ENCODE measurements at places on chromosomes 2 and 18.
A peak's percentile ranks its signal among the peaks of the same experiment; 100 is the strongest.

GRCh38 chr2:100437751-100438150 is 20.3 kb upstream of the CHST10 start:
- DNase-seq, result no peak

DNA sequence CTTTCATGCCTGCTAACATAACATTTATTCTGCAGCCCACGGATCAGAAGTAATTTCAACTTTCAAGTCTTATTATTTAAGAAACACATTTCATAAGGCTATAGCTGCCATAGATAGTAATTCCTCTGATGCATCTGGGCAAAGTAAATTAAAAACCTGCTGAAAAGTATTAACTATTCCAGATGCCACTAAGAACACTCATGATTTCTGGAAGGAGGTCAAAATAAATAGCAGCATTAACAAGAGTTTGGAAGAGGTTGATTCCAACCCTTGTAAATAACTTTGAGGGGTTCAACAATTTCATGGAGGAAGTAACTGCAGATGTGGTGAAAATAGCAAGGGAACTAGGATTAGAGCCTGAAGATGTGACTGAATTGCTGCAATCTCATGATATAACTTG is 77.6 kb downstream of the CCDC148 start:
- DNase-seq, result no peak

- no peak for DNase-seq
Observed at GRCh38 chr18:59308938-59309260, 9.6 kb downstream of the CPLX4 start.

DNA sequence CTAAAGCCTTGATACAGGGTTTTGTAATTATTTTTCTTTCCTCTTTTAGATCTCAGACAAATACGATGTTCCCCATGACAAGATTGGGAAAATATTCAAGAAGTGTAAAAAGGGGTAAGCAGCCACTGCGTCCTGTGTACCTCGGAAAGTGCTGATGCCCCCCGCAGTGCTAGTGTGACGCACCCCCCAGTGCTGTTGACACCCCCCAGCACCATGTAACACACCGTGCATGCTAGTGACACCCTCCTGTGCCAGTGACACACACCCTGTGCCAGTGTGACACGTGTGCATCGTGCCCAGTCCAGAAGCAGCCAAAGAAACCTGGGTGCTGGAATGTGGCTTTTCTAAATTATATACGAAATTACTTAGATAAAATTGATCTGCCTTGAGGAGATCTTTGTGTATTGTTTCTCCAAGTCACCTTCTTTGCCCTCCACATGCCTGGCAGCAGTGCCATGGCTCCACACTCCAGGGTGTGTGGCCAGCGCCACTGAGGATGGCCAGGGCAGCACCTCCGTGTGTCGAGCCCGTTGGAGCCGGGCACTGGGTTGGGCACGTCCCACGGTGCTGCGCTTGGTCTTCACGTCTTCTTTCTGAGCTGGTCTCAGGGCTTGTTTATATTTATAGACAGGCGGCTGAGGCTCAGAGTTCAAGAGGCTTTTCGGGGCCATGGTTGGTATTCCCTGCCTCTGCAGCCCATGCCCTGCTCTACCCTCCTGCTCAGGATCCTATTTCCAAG is 44.3 kb upstream of the KLF11 start:
- no peak for DNase-seq

GRCh38 chr2:4873876-4874593 is 818.1 kb upstream of the SOX11 start:
- no peak for DNase-seq

GRCh38 chr2:23157812-23158211 is 227.2 kb upstream of the KLHL29 start:
- no peak for DNase-seq

DNA sequence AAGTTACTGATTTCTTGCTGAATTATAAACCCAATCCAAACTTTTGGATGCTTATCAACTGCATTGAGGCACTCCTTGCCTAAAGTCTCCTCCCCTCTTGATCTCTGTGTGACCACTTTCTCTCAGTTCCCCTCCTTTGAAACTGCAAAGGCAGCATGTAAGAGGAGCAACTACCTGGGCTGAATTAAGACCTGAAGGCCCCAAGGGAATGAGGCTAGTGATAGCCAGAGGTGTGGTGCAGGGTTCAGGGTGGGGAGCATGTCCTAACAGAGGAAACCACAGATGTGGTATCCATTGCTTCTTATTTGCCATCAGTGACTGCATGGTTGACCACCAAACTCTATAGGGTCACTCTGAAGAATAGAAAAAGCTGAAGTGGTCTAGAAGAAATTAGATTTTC is 557.9 kb downstream of the TNS1 start:
- no peak for DNase-seq

DNA sequence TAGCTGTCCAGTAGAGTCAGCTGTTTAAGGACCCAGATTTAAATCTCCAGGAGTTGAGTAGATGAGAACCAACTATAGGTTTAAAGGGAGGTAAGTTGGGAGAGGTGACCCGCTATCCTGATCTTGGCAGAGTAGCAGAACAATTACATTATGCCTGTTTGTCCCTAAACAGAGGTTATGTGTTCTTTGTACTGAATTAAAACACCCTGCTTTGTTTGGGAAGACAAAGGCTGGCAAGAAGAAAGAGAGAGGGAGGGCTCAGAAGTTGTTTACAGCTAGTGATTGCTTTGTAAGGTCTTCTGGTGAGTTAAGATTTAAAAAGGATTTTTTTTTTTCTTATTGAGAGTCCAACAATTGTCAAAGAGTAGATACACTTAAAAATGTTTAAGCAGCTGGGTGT is 37.3 kb downstream of the USP14 start:
- DNase-seq, result no peak

GRCh38 chr18:7890075-7890474 is 323.0 kb downstream of the PTPRM start:
- DNase-seq, result no peak

GRCh38 chr2:96775160-96775559 is 14.5 kb downstream of the CNNM4 start:
- DNase-seq, result no peak

- no peak for DNase-seq
Observed at GRCh38 chr2:239354132-239354790, 46.6 kb downstream of the HDAC4 start.

- no peak for DNase-seq
Observed at GRCh38 chr2:176164201-176164600, 7.1 kb downstream of the HOXD3 start.

DNA sequence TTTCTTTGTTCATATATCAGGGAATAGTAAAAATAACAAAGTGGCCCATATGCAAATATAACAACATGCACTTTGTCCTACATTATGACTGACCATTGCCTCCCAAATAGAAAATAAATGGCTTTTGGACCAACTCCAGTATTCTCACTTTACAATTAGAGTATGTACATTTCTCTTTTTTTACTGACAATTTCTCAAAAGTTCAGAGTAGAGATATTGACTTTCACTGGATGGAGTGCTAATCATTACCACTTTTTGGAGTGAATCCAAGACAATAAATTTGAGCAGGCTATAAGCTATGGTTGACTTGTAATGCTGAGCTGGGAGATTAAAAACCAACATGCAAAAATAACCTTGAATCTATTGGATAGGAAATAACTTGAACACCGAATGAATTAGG is 987.4 kb downstream of the SUCLG1 start:
- peak; percentile 3 for DNase-seq

GRCh38 chr2:115880558-115880957 is 1438.1 kb downstream of the DPP10 start:
- no peak for DNase-seq

GRCh38 chr2:150752229-150752628 is 264.8 kb upstream of the RND3 start:
- DNase-seq, result no peak
